Stimulated activated CD4-positive, alpha-beta T cell treated with anti-CD3 and anti-CD28 coated beads, Interleukin-15, amount 100 ng/mL, for 48 hours (primary cell): ENCODE measurements at places on chromosomes 2 and 18.

DNA sequence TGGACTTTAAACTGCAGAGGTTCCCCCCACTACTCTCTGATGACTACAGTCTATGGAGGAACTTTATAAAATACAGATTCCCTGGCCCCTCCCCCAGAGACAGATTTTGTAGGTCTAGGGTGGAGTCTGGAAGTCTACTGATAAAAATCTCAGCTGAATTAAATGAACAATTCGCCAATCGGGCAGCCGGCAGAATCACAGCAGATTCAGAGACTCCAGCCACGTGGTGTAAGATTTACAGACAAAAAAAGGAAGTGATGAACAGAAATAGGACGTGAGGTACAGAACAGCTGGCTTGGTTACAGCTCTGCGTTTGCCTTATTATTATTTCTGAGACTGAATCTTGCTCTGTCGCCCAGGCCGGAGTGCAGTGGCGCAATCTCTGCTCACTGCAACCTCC lies 21.4 kb upstream of the MTA3 start:
- no peak for DNase-seq

DNA sequence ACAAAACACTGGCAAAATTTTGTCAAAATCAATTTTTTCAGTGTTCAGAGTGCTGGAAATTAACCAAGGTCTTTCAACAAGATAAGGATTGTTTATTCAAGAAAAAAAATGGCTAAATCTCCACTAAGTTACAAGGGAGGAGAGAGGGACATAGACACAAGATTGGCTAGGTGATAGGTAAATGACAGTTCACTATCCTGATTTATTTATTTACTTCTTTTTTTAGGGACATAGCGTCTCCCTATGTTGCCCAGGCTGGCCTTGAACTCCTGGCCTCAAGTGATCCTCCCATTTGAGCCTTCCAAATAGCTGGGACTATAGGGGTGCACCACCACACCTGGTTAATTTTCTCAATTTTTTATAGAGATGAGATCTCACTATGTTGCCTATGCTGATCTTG lies 3.7 kb upstream of the WDR33 start:
- DNase-seq, result no peak

DNA sequence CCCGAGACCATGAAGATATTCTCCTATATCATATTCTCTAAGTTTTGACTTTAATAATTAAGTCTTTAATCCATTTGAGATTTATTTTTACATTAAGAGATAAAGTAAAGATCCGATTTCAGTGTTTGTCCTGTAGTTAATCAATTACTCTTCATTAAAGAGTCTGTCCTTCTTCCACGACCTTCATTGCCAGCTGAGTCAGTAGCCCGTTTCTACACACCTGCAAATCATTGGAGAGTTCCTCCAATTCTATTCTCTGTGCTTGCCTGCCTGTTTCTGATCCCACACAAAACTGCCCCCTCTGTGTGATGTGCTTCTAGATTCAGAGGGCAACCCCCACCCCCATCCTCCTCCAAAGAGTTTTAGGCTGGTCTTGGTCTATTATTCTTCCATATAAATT lies 119.2 kb downstream of the KCNF1 start:
- DNase-seq, result no peak

- no peak for DNase-seq
Measured at GRCh38 chr18:57804557-57804956, 1.4 kb upstream of the ATP8B1 start.

- no peak for DNase-seq
Measured at GRCh38 chr2:165833156-165833555, 39.1 kb upstream of the GALNT3 start.

- no peak for DNase-seq
Measured at GRCh38 chr2:216660496-216660895, 27.3 kb downstream of the IGFBP2 start.

DNA sequence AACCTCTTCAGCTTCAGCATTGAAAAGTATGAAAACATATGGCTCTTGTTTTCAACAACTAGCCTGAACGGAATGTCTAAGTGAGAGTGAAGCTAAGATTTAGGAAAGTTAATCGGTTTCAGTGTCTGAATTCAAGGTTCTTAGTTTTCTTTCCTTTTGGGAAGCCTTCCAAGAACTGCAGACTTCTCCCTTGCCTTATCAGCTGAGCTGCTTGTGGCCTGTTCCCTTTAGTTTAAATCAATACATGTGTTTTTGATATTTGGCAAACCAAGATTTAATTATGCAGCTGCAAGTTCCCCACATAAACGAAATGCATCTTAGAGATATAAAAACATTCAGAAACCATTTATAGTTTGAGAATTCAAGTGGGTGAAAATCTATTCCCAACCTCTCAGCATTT lies 274.3 kb upstream of the NRP2 start:
- no peak for DNase-seq

- DNase-seq, result no peak
Measured at GRCh38 chr2:218406949-218407618, 7.4 kb downstream of the CTDSP1 start.

GRCh38 chr2:131031431-131031841 lies 61.8 kb downstream of the FAM168B start:
- no peak for DNase-seq

DNA sequence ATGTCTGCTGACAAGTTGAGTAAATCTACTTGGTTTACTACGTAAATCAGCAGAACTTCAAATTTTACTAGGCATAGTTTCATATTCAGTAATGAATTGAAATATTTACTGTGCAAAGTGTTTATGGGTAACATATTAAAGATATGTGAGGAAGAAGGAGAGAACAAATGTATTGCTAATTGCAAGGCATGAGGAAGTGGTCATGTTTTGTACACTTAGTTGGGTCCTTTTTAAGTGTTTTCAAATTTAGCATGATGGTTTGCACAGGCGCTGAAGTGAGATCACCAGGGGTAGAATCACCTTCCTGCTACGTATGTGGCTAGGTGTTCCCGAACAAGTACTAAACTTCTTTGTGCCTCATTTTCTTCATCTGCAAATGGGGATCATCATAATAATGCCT lies 1534.4 kb downstream of the LRP1B start:
- no peak for DNase-seq

- no peak for DNase-seq
Measured at GRCh38 chr18:62539284-62540165, 16.7 kb downstream of the ZCCHC2 start.

GRCh38 chr2:45256867-45257641 lies 247.8 kb upstream of the SIX2 start:
- DNase-seq, result no peak

GRCh38 chr2:64283641-64284361 lies 139.6 kb upstream of the PELI1 start:
- no peak for DNase-seq

DNA sequence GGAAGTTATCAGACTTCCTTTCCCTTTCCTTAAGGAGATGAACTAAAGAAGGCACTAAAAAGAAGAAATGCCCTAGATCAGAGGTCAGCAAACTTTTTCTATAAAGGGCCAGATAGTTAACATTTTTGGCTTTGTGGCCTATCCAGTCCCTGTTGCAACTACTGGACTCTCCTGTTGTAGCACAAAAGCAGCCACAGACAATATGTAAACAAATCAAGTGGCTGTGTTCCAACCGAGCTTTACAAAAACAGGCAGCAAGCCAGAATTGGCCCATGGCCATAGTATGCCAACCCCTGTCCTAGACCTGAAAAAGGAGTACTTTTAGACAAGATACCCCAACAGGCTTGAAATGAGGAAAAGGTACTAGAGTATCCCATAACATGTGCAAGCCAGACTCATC lies 10.9 kb downstream of the NHEJ1 start:
- no peak for DNase-seq

DNA sequence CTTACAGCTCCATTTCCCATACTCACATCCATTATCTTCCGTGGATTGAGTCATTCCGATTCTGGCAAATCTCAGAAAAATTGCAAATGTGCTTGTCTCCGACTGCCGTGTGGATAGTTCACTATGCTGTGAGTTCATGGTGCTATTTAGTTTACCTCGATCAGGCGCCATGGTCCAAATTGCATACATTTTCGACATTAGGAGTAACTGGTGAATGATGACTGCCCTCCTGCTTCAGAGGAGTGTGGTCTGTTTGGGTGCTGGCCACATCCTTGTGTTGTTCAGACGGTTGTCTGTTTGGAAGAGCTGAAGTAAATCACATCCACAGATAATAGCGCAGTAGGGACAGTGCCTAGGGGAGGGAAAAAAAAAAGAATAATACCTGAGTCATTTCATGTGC lies 439.5 kb downstream of the ZNF516 start:
- no peak for DNase-seq

DNA sequence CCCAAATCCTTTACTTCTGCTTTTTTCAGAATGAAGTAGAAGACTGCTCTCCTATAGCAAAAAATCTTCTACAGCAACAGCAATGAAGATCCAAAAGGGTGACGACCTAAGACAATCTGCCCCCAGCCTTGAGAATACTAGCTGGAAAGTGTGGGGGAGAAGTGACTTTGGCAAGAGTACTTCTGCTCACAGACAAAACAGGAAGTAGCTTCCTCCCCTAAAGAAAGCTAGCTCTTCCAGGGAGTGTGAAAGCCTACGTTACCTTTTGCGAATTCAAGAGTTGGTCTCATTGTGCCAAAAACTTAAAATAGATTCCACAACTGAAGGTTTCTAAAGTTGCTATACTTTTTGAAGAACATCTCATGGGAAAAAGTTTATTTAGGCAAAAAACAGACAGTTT lies 1069.2 kb upstream of the CHAC2 start:
- no peak for DNase-seq

GRCh38 chr2:216551234-216552068 lies 52.8 kb downstream of the RPL37A start:
- no peak for DNase-seq

- DNase-seq, result no peak
Measured at GRCh38 chr2:201880579-201880978, 74.2 kb downstream of the CDK15 start.

- no peak for DNase-seq
Measured at GRCh38 chr2:46562451-46562840, 83.1 kb downstream of the TMEM247 start.

DNA sequence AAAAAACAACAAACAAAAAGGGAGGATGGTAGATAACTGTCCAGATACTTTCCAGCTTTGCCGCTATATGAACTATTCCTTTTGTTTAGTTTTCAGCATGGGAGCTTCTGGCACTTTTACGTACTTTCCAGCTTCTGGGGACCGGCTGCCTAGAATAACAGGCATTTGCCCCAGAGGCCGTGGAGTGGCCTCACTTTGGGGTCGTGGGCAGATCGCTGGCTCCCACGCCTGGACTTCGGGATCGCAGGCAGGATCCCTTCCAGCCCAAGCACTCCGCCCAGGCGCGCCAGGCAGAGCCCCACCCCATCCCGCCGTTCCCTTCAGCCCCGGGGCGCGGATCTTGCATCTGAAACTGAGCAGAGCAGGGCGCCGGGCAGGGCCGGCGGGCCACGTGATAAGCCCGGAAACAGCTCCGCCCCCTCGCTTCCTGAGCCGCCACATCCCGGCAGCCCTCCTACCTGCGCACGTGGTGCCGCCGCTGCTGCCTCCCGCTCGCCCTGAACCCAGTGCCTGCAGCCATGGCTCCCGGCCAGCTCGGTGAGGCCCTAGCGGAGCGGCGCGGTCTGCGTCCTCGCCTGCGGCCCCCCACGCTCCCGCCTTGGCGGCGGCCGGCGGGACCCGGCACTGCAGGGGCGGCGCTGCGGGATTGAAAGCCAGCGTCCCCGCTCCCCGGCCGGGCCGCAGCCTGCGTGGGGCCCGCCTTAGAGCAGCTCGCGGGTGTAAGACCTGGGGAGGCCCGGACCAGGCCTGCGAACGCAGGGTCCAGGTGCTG lies at the start of gene ATIC:
TSS of gene ATIC (plus strand) at position 435 of the 772 bp plus-strand sequence. CDS start at position 519, 84 bp downstream.
- DNase-seq, result peak; percentile 82
